ENCODE measurements at places on chromosomes 2 and 18.

GRCh38 chr2:240640939-240641338, 15.7 kb downstream of the GPR35 start:
- DNase-seq: no peak

- DNase-seq: no peak
These were observed 33.4 kb downstream of the ZFP36L2 start for GRCh38 chr2:43192744-43193651.

GRCh38 chr2:147980940-147981528, 39.5 kb downstream of the ORC4 start:
- no peak for DNase-seq

DNA sequence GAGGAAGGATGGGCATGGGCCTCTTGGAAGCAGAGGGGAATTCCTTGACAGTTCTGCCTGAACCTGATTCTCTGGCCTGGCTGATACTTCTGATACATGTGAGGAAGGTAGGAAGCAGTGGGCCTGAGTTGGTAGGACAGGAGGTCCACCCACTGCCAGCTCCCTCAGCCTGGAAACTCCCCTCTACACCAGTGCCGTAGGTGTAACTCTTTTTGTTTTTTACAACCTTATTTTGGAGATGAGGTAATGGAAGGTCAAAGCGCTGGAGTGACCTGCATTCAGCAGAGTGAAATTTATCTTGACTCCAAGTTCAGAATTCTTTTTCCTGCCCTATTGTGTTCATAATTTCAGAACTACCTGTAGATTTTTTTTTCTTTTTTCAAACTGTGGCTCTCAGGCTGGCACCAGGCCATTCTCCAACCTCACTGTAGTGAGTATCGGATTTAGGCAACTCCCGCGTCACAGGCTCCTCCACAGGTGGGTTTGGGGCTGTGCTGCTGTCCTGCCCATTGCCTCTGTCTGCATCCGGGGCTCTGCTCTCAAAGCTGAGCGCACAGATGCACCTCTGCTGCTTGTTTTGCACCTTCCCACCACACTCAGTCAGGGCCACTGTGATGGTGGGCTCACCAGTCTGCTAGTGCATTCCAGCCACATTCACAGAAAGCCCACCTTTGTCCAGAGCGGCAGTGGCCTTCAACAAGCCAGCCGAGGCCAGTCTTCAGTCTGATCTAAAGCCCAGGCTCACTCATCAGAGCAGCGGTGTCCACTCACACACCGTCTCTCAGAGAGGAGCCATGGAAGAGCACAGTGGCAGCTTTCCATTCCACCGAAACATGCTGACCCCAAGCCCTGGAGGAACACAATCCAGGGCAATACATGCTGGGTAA, 87.2 kb downstream of the UXS1 start:
- DNase-seq: no peak

DNA sequence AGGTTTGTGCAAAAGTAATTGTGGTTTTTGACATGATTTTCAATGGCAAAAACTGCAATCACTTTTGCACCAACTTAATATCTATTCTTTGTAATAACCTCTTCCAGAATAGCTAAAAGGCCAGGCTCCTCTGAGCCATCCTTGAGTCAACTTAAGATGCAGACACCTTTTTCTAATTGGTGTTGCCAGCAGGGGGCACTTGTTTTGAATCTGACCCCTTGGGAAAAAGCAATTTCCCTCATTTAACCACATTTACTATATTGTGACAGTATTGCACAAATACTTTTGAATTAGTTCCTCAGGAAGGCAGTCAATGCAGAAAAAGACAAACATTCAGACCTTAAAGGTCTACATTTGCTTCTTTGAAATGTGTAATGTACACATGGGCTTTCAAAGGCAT, 78.6 kb upstream of the GALNT5 start:
- no peak for DNase-seq

DNA sequence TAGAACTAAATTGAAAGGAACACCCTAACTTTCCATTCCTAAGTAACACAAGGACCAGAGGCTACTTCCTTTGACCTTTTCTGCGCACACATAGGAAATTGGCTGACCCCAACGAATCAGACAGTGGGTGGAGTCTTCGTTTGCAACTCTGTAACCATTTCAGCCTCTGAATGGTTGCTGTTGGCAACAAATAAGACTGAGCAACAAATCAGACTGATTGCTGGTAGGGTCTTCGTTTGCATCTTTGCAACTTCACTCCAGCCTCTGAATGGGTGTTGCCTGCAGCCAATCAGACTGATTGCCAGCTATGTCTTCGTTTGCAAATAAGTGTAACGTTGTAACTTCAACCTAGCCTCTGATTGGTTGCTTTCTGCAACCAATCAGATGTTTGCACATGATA, 34.6 kb downstream of the USP40 start:
- DNase-seq: no peak

DNA sequence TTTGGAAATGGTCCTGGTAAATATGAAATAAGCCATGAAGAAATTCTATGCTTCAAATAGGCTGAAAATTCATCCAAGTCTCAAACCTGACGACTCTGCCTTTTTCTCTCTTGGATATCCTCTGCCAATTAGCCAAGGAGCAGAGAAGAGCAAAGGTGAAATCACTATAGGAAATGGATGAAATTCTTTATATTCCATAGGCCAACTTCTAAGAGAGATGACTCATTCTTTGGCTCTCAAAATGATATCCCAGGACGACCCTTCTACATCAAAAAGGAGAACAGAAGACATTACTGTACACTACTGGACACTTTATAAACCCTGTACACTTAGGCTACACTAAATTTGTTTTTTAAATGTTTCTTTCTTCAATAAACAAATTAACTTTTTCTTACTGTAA, 22.7 kb downstream of the PDE1A start:
- no peak for DNase-seq

GRCh38 chr2:156199588-156199987, 132.9 kb downstream of the NR4A2 start:
- DNase-seq: no peak

- no peak for DNase-seq
These were observed 61.4 kb downstream of the RPL31 start for GRCh38 chr2:101063352-101064124.

DNA sequence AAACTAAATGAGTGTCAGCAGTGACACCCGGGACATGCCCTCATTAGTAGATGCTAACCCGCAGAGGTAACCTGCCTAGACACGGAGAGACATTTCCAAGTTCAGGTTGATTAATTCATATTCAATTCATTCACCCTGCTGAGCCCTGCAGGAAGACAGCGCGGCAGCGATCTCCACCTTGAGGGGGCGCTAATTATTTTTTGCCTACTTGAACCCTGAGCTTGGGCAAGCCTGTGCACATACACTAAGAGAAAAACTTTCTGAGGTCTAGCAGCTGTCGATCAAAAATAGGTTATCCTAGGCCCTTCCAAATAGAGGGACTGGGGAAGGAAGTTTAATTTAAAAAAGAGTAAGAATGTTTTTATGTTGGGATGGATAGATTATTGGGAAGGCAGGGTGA, 1.3 kb upstream of the LYPD6 start:
- DNase-seq: no peak

DNA sequence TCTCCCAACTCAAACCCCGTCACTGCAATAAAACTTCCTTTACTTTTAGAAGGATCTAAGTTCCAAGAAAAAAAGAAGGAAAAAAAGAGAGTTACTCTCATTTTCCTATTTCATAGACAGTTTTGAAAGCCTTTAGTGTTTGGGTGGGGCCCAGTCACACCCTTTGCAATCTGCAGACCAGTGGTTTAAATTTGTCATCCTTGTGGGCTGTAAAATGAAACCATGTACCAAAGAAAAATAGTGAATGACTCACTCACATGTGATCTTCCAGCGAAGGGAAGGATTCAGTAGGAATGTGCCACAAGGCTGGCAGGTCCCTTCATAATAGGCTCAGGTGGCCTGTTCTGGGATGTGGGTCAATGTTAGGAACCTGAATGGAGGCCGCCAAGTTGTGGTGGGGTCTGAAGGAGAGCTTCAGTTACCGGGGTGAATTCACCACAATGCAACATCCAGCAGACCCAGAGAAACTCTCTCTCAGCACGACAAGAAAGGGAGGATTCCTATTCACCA, 28.3 kb downstream of the ANXA4 start:
- no peak for DNase-seq

DNA sequence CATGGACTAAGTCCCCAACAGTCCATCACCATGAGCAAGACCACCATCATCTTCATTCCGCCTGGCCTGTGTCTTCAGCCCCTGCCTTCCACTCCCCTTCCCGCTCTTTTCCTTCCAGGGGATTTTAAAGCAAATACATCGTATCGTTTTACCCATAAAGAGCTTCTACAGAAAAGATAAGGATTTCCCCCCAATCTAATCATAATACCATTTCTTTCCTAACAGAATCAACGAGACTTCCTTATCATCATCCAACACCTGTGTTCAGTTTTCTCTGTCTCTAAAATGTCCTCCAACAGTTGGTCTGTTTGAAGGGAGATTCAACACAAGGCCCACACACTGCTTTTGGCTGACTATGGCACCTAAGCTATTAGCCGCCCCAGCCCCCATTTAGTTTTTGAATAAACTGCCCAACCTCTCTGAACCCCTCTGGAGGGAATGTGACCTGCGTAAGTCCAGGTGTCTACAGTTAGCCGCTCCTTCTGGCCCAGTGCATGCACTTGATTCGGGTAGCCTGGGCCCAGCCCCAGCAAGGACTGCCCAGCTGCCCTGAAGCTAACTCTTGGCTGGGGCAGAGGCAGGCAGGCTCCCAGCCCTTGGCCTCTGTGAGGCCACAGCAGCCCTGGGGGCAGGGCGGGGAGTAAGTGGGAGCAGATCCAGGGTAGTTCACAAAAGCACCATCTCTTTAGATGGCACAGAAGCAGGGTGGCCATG, 25.3 kb upstream of the SEMA4C start:
- no peak for DNase-seq

GRCh38 chr2:221075203-221075602, 496.9 kb downstream of the EPHA4 start:
- DNase-seq: no peak

GRCh38 chr2:223460774-223461211, 141.4 kb downstream of the SCG2 start:
- no peak for DNase-seq

GRCh38 chr2:66334237-66335029, 100.5 kb upstream of the MEIS1 start:
- DNase-seq: no peak

DNA sequence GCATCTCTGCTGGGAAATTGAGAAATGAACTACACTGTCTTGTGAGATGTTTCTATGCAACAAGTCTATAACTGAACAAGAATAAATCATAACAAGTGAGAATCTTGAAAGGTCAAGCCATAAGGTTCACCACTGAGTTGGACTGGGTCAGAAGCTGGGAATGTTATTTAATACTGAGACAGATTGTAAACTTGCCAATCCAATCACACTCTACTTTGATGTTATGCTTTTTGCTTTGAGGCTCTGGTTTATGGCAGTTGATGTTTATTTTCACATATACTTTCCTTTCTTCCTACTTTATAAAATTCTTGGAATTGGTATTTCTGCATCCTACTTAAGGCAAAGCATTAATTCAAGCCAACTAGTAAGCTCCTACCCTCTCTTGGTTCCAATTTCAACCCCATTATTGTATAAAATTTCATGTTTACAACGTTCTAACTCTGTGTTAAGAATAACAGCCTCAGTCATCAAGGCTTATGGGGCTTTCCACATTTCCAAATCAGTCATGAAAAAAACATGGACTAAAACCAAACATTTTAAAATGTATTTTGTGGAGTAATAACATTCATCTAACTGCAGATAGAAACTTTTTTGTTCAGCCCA, 533.4 kb downstream of the NYAP2 start:
- DNase-seq: no peak

DNA sequence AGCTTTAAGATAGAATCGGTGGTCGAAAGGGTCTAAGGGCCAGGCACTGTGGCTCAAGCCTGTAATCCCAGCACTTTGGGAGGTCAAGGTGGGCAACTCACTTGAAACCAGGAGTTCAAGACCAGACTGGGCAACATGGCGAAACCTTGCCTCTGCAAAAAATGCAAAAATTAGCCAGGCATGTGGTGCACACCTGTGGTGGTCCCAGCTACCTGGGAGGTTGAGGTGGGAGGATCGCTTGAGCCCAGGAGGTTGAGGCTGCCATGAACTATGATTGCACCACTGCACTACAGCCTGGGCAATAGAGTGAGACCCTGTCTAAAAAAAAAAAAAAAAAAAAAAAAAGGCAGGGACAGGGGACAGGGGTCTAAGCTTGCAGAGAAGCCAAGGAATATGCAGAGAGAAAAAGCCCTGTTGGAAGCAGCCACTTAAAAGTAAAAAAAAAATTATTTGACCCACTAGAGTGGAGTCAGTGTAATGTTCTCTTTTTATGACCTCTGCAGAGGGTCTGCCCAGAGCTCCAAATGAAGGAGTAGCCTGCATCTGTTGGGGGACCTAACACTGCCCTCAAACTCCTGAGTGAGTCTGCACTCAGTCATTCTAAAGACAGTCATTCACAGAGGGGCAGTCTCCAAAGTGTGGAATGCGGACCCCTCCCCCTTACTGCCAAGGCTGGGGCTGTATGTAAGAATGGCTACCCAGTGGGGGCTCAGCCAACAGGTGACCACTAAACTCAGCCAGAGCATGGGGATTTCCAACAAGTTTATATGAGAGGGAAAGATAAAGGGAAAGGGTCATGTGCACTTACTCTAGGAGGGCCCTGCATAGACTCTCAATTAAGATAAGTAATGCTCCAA, 118.5 kb upstream of the CDCA7 start:
- no peak for DNase-seq

GRCh38 chr18:48627216-48627615, 88.4 kb downstream of the CTIF start:
- DNase-seq: no peak

GRCh38 chr2:133968446-133968845, 285.4 kb upstream of the MGAT5 start:
- no peak for DNase-seq

DNA sequence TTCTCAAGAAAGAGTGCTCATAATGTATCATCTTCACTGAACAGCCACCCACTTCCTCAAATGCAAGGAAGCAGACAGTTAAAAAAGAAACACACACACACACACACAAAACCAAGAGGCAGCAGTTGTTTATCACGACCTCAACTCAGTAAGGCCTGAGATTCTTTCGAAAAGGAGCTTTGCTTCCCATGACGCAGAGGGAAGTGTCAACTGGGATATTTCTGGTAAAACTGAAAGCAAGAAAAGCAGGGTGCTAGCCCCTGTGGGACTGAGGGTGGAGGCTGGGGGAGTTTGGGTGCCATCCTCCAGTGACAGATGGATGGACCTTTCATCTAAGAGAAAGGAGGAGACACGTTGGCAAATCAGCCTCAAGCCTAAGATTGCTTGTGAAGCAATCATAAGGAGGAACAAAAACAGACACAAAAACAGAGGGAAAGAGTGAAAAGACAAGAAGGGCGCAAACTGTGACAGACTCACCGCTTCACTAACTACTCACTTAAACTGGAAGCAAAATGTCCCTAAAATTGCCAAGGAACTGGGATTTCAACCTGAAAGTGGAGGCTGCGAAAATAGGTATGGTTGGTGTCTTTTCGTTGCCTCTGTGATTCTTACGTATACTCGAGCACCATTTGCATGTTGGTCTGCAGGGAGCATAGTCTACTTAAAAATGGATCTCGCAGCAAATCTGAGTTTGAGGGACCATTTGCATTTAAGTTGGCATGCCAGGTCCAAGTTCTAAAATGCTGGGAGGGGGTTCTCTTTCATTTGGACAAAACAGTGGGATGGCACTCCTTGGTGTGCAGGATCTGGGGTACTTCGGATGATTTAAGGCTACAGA, at the start of gene ARHGAP25:
ARHGAP25 (plus strand) TSS at position 124 of the 838 bp plus-strand sequence; CDS start at position 513, 389 bp downstream.
- peak; percentile 62 for DNase-seq

Measured in GM06990 (cell line).